Activated naive CD8-positive, alpha-beta T cell treated with anti-CD3 and anti-CD28 coated beads for 36 hours (primary cell): ENCODE measurements at places on chromosomes 2 and 18. TPM values are rescaled to one million over a fixed set of nuclear protein-coding genes. Genes with fewer than 3 reads are reported as not detected.

CHRND gene
- not detected for total RNA-seq

- H3K36me3 ChIP-seq, result no peaks in the 10 kb centered on the region
- no peak overlapping the region for H3K4me3 ChIP-seq
- no peak for DNase-seq
- H3K4me1 ChIP-seq, result no peaks in the 10 kb centered on the region
- H3K27me3 ChIP-seq, result no peaks in the 10 kb centered on the region
- no peak overlapping the region for H3K27ac ChIP-seq
Observed at GRCh38 chr2:207895274-207895860, 125.7 kb upstream of the FZD5 start.

- H3K4me3 ChIP-seq, result no peak overlapping the region
- H3K27ac ChIP-seq, result no peak overlapping the region
- no peak for DNase-seq
- peaks cover 8% of the 10 kb centered on the region for H3K27me3 ChIP-seq
- H3K4me1 ChIP-seq, result no peaks in the 10 kb centered on the region
Observed at GRCh38 chr2:126788652-126789051, 110.0 kb upstream of the TEX51 start.

ERFE gene
- 0.34 TPM for total RNA-seq

GRCh38 chr2:95076705-95077529, 44.7 kb downstream of the MRPS5 start:
- peak overlapping the region; percentile 76 for H3K4me3 ChIP-seq
- peaks cover 7% of the 10 kb centered on the region for H3K36me3 ChIP-seq
- peak; percentile 92 for DNase-seq
- peaks cover 59% of the 10 kb centered on the region for H3K4me1 ChIP-seq

DNA sequence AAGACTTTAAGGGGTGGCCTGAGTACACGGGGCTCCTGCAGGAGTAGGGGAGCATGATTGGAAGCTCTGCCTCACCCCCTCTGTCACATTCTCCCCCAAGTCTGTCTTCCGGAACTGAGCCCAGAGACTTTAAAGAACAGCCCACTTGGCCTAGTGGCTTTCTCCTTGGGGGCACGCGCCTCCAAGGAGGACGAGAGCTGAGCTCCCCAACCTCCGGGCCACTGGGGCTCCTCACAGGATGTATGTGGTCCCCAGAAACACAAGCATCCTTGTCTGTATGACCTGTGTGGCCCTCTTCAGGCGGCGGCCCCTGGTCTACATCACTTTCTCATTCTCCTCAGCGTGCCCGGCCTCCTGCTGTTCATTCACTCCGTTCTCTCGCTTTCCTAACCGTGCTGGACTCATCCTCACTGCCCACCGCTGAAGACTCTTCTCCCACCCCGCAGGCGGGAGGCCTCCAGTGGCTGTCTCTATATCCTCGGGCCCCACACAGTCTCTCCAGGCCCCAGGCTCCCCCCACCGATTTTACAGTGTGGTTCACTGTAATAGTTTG, 23.7 kb downstream of the KCNF1 start:
- no peak overlapping the region for H3K27ac ChIP-seq
- H3K4me1 ChIP-seq, result no peaks in the 10 kb centered on the region
- no peak overlapping the region for H3K4me3 ChIP-seq
- DNase-seq, result no peak

- no peaks in the 10 kb centered on the region for H3K27me3 ChIP-seq
- H3K4me1 ChIP-seq, result no peaks in the 10 kb centered on the region
- no peak overlapping the region for H3K4me3 ChIP-seq
- H3K27ac ChIP-seq, result no peak overlapping the region
- H3K36me3 ChIP-seq, result peaks cover 19% of the 10 kb centered on the region
Observed at GRCh38 chr2:7071916-7072556, 154.8 kb downstream of the RNF144A start.

- H3K4me3 ChIP-seq, result no peak overlapping the region
- peaks cover 43% of the 10 kb centered on the region for H3K27me3 ChIP-seq
- H3K36me3 ChIP-seq, result no peaks in the 10 kb centered on the region
- DNase-seq, result no peak
- H3K27ac ChIP-seq, result no peak overlapping the region
Observed at GRCh38 chr2:17517481-17518211, 594 bp downstream of the RAD51AP2 start.

GAL3ST2 gene
- 0.31 TPM for total RNA-seq
